Astrocyte of the hippocampus (primary cell): ENCODE measurements at places on chromosomes 2 and 18.
A peak's percentile ranks its signal among the peaks of the same experiment; 100 is the strongest.

DNA sequence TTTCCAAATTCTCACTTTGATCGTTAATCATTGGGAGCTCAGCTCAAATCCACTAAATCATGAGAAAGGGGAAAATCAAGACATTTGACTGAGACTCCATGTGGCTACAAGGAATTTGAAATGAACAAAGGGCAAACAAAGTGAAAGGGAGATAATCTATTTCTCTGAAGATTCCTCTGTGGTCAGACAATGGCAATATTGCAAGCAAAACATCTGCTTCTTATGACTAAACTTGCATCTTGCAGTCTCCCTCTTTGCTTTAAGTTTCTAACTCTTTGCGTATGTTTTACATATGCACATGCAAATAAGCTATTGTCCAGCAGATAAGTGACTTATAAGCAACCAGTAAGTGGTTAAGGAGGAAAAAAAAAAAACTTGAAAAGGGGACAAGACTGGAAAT, 299.1 kb upstream of the NXPH2 start:
- no peak for DNase-seq

GRCh38 chr2:130894326-130894942, 57.7 kb downstream of the ARHGEF4 start:
- DNase-seq = no peak

DNA sequence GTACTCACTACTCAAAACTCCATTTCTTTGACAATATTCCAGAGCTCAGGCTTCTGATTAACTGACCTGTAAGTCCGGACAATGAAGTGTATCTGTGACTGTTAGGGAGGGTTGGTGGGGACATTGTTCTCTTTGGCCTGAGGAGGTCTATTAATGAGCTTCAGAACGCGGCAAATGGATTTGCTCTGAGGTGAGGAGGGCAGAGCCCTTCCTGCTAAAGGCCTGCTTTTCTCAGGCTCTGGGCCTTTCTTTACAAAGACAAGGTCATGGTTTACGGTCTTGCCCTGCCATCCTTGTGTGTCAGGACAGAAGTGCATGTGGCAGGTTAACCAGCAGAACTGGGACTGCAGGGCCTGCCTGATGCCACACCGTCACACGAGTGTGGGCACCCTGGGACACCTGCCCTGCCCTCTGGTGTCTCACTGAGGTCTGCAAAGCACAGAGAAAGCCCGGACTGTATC, 7.2 kb downstream of the ALKAL2 start:
- DNase-seq = no peak

DNA sequence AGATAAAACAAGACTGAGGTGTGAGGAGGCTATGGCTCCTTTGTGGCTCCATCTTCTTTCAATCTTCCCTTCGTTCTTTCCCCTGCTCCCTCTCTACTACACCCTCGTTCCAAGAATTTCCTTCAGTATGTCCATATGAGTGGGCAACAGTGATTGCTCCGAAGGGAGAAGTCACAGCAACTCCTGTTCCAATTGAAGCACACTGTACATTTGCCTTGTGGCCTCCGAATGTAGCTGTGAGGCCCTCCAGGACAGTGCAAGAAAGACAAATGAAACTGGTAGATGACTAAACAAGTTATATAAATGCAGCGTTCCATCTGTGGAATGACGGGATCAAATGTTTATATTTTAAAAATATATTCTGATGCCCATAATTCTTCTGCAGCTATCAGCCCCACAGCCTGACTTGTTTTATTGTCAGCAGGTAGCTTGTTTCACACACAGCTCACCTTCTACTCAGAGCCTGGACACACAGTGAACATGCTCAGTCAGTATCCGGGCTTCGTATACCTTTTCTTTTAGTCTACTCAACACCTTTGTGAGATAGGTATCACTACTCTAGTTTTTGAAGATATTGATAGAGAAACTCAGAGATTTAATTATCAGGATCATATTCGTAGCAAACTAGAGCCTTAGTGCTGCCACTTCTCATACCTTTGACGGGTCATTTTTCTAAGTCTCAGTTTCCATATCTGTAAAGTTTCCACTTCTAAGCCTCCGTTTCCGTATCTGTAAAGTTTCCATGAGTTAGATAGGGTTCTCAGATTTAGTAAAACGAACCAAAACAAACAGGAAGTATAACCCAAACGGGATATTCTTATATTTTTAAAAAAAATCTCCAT, 216.7 kb upstream of the STON1 start:
- DNase-seq = no peak

- DNase-seq = no peak
Measured at GRCh38 chr2:215455958-215456357, 20.1 kb upstream of the FN1 start.

GRCh38 chr2:226080334-226080733, 680.8 kb downstream of the NYAP2 start:
- peak; percentile 39 for DNase-seq

- peak; percentile 92 for DNase-seq
Measured at GRCh38 chr2:69253611-69254301, 133.3 kb downstream of the GFPT1 start.

DNA sequence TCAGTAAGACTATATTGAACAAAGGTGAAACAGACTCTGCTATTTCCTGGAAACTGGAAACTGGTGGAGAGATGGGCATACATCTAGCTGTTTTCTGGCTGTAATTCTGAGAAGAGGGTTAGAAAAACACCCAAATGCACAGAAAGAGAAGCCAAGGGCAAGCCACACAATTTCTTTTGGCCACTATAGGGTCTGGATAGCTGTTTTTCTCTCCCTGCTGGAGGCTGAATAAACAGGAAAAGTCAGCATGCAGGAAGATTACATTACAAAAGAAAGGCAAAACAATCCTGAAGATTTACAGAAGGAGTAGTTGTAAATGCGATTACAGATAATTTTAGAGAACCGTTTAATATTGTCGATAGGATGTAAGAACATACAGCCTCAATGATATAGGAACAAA, 186.2 kb upstream of the REG3G start:
- DNase-seq = peak; percentile 7

DNA sequence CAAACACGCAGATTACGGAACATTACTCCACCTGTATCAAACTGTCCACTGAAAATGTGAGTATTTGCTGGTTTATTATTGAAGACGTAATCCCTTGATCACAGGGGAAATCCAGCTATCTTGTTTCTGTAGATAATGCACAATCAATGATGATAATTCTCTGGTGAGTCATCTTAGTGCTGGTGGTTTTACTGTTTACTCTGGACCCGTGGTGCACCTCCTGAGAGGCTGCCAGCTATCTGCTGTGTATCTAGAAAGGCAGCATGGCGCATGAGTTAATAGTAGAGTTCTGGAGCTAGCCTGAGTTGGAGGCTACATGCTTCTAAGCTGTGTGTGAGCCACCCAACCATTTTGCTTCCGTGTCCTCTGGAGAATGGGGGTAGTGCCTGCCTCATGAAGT, 6.5 kb downstream of the NCAPH start:
- DNase-seq = peak; percentile 79

- DNase-seq = no peak
Measured at GRCh38 chr2:189548666-189549448, 31.7 kb downstream of the SLC40A1 start.

GRCh38 chr18:4283746-4284291, 171.3 kb downstream of the DLGAP1 start:
- no peak for DNase-seq

GRCh38 chr2:216606551-216607276, 26.5 kb upstream of the IGFBP2 start:
- DNase-seq = no peak
